ENCODE measurements at places on chromosomes 13 and 19.
A peak's percentile ranks its signal among the peaks of the same experiment; 100 is the strongest.

GRCh38 chr13:113063091-113063491 lies 42.5 kb upstream of the F7 start:
- no peak overlapping the region for H3K27ac ChIP-seq
- no peak overlapping the region for H3K4me3 ChIP-seq
- H3K36me3 ChIP-seq, result peaks cover 30% of the 10 kb centered on the region
- no peak for DNase-seq

- H3K4me3 ChIP-seq, result no peak overlapping the region
- no peaks in the 10 kb centered on the region for H3K27me3 ChIP-seq
- peaks cover 29% of the 10 kb centered on the region for H3K36me3 ChIP-seq
- no peak for DNase-seq
- H3K4me1 ChIP-seq, result peaks cover 15% of the 10 kb centered on the region
These were observed 2.6 kb downstream of the NDUFA11 start for GRCh38 chr19:5900976-5901375.

DNA sequence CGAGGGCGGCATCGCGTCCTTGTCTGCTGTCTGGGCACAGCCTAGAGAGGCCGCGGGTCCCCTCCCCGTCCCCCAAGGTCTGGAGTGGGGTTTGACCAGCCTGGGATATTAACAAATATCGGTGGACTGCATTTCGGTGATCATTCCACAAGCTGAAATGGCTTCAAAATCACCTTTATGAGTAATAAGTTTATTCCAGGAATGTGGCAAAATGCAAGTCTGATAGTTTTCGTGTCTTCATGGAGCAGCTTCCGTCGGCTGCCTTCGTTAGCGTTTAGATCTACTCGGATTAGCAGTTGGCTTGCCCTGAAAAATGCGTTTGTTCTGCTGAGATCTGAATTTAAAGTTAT lies 1.1 kb upstream of the GJA3 start:
- peaks cover 2% of the 10 kb centered on the region for H3K4me1 ChIP-seq
- no peak for DNase-seq
- no peaks in the 10 kb centered on the region for H3K36me3 ChIP-seq

DNA sequence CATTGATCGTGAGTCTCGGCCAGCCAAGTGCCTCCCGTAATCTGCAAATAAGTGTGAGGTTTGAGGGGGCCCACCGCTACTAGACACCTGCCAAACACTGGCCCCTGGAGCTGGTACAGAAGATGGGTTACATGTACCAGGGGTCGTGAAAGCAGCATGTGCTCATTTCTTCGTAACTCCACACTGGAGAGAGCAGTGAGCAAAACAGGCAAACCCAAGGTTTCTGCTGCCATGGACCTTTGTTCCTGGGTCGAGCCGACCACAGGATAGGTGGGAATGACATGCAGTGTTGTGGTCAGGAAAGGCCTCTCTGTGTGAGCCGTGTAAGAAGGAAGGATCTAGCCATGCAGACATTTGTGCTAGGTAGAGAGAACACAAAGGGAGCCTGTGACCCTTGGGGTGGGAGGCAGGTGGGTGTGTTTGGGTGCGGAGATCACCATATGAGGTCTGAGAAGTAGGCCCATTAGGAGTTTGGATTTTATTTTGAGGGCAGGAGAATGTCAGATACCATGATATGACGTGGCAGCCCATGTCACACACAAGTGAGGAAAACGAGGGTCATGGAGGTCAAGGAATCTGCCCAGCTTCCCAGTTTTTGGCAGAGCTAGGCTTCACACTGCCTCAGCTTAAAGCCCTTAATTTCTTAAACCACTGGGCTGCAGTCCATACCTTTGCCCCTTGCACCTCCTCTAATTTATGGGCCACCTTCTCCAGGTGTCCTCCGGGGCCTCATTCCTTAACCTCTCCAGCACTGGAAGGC lies 919 bp downstream of the GTF3A start:
- peaks cover 18% of the 10 kb centered on the region for H3K36me3 ChIP-seq
- DNase-seq, result peak; percentile 56
- no peaks in the 10 kb centered on the region for H3K27me3 ChIP-seq
- H3K27ac ChIP-seq, result peak overlapping the region; percentile 64
- peaks cover 15% of the 10 kb centered on the region for H3K4me1 ChIP-seq
- peak overlapping the region; percentile 65 for H3K4me3 ChIP-seq

GRCh38 chr13:21218351-21219035 lies 42.0 kb downstream of the MRPL57 start:
- H3K36me3 ChIP-seq, result no peaks in the 10 kb centered on the region
- H3K27ac ChIP-seq, result no peak overlapping the region
- H3K4me1 ChIP-seq, result no peaks in the 10 kb centered on the region
- no peak overlapping the region for H3K4me3 ChIP-seq

- H3K36me3 ChIP-seq, result peaks cover 42% of the 10 kb centered on the region
- H3K4me1 ChIP-seq, result no peaks in the 10 kb centered on the region
- no peak overlapping the region for H3K4me3 ChIP-seq
- no peak for DNase-seq
These were observed 57.2 kb upstream of the C1QTNF9 start for GRCh38 chr13:24252136-24252535.

DNA sequence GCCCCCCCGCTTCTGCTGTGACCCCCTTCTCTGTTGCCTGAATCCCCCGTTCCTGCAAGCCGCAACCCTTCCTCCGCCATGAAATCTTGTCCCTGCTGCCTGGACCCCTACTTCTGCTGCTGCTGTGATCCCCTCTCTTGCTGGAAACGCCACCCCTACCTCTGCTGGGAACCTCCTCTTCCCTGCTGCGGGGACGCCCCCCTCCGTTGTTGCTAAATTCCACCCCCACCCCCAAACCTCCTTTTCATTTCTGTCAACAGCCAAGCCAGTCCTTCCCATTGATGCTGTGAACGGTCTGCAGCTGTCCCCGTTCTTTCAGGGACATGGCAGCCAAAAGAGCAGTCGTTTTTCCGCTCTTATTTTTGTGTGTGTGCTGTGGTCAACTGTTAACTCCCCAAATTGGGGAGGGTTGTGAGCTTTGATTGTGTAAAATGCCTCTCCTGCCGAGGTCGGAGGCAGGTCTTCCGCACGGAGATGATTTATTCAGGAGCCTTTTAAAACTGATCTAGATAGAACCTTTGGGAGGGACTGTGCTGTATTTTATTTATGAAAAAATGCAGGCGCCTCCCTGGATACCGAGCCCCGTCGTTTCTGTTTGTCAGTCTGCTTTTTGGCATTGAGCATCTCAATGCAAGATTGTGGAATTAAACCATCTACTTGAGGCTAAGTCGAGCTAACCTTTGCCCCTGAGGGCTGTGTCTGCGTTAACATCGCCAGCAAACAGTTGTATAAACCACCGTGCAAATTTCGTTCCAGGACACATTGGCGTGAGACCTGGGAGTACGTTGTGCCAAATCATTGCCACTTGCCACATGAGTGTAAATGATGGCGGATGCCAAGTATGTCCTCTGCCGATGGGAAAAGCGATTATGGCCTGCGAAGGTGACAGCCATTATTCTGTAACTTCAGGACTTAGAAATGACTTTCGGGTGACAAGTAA lies 27.9 kb upstream of the NDUFS7 start:
- H3K27me3 ChIP-seq, result no peaks in the 10 kb centered on the region
- peak overlapping the region; percentile 50 for H3K27ac ChIP-seq
- H3K4me3 ChIP-seq, result peak overlapping the region; percentile 86
- H3K4me1 ChIP-seq, result peaks cover 17% of the 10 kb centered on the region
- DNase-seq, result peak; percentile 54

- no peaks in the 10 kb centered on the region for H3K27me3 ChIP-seq
- H3K4me1 ChIP-seq, result no peaks in the 10 kb centered on the region
These were observed 1113.4 kb upstream of the MIR17HG start for GRCh38 chr13:90233933-90234672.

DNA sequence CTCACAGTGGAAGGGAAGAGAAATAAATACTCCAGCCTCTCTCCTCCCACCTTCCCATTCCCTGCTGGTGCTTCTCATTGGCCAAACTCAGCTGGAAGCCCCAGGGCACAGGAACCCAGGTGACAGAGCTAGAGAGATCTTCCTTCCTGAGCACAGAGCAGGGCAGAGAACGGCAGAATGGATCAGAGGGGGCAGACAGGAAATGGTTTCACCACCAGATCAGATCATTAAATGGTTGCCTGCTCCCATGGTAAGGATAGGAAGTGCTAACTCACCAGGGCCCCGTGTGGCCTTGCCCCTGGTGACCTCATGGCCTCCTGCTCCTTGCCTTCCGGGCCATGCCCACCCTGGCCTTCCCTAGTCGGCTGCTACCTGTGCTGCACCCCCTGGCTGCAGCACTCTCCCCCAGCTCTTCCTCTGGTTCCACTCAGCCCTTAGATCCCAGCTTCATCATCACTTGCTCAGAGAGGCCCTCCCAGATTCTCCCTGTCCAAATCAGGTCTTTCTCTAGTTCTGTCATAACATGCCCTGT lies 108.7 kb downstream of the DPF1 start:
- no peaks in the 10 kb centered on the region for H3K4me1 ChIP-seq
- no peak overlapping the region for H3K27ac ChIP-seq
- H3K36me3 ChIP-seq, result peaks cover 75% of the 10 kb centered on the region
- no peaks in the 10 kb centered on the region for H3K27me3 ChIP-seq
- no peak for DNase-seq

GRCh38 chr19:366951-367350 lies 22.4 kb upstream of the MIER2 start:
- peaks cover 3% of the 10 kb centered on the region for H3K27me3 ChIP-seq
- DNase-seq, result no peak
- H3K36me3 ChIP-seq, result no peaks in the 10 kb centered on the region
- no peaks in the 10 kb centered on the region for H3K4me1 ChIP-seq
- no peak overlapping the region for H3K4me3 ChIP-seq

GRCh38 chr13:80591976-80592740 lies 251.2 kb upstream of the SPRY2 start:
- no peaks in the 10 kb centered on the region for H3K27me3 ChIP-seq
- no peak for DNase-seq
- H3K36me3 ChIP-seq, result no peaks in the 10 kb centered on the region
- no peak overlapping the region for H3K4me3 ChIP-seq

- no peaks in the 10 kb centered on the region for H3K4me1 ChIP-seq
- no peaks in the 10 kb centered on the region for H3K27me3 ChIP-seq
- no peak overlapping the region for H3K27ac ChIP-seq
- no peak overlapping the region for H3K4me3 ChIP-seq
- peaks cover 61% of the 10 kb centered on the region for H3K36me3 ChIP-seq
These were observed 38.7 kb upstream of the LDLR start for GRCh38 chr19:11050323-11051114.

- peaks cover 14% of the 10 kb centered on the region for H3K36me3 ChIP-seq
- no peaks in the 10 kb centered on the region for H3K27me3 ChIP-seq
- H3K27ac ChIP-seq, result no peak overlapping the region
- H3K4me1 ChIP-seq, result no peaks in the 10 kb centered on the region
- H3K4me3 ChIP-seq, result no peak overlapping the region
- DNase-seq, result no peak
These were observed 8.5 kb downstream of the ZNF430 start for GRCh38 chr19:21028969-21029268.

- peak within 1 kb of the TSS; percentile 95 for H3K27ac ChIP-seq
- H3K36me3 ChIP-seq, result no peaks in the 10 kb centered on the region
- H3K4me1 ChIP-seq, result peaks cover 34% of the 10 kb centered on the region
- peak; percentile 93 for DNase-seq
- no peak within 1 kb of the TSS for H3K4me3 ChIP-seq
- no peaks in the 10 kb centered on the region for H3K27me3 ChIP-seq
These were observed at the start of gene CYP4F3 for GRCh38 chr19:15640294-15640903. Gene CYP4F3 (plus strand): TSS chr19:15640897. CDS start chr19:15641416, 519 bp downstream.

GRCh38 chr13:24910502-24911132 lies 146.6 kb downstream of the RNF17 start:
- no peaks in the 10 kb centered on the region for H3K4me1 ChIP-seq
- no peaks in the 10 kb centered on the region for H3K27me3 ChIP-seq
- DNase-seq, result no peak
- peaks cover 23% of the 10 kb centered on the region for H3K36me3 ChIP-seq
- H3K4me3 ChIP-seq, result no peak overlapping the region

- H3K27ac ChIP-seq, result no peak overlapping the region
- H3K4me1 ChIP-seq, result peaks cover 7% of the 10 kb centered on the region
- H3K27me3 ChIP-seq, result no peaks in the 10 kb centered on the region
- DNase-seq, result no peak
These were observed 8.6 kb downstream of the MIR17HG start for GRCh38 chr13:91355826-91356710.

- no peak for DNase-seq
- no peaks in the 10 kb centered on the region for H3K4me1 ChIP-seq
- H3K4me3 ChIP-seq, result no peak overlapping the region
- no peaks in the 10 kb centered on the region for H3K27me3 ChIP-seq
- H3K27ac ChIP-seq, result no peak overlapping the region
These were observed 818.6 kb downstream of the SLITRK6 start for GRCh38 chr13:84980571-84980970.

GRCh38 chr13:95723438-95723837 lies 46.5 kb downstream of the DNAJC3 start:
- H3K4me1 ChIP-seq, result no peaks in the 10 kb centered on the region
- H3K27me3 ChIP-seq, result no peaks in the 10 kb centered on the region
- no peak overlapping the region for H3K4me3 ChIP-seq
- H3K36me3 ChIP-seq, result peaks cover 5% of the 10 kb centered on the region
- DNase-seq, result no peak

DNA sequence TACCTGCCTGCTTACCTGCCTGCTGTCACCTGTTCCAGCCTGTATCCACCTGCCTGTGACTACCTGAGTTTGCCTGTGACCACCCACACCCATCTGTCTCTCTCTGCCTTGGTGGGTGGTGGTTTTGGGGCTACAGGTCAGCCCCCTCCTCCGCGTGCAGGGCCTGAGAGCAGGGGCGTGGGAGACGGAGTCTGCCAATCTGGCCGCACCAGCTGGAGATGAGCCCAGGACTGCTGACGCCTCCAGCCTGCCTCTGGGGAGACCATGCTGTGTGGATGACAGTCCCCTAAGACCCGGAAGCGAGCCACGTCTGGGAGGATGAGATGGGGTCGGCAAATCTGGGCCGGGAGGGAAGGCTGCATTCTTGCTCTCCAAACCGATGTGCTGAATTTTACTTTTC lies 15.9 kb upstream of the KCTD15 start:
- peaks cover 18% of the 10 kb centered on the region for H3K4me1 ChIP-seq
- H3K4me3 ChIP-seq, result no peak overlapping the region
- peaks cover 41% of the 10 kb centered on the region for H3K27me3 ChIP-seq
- no peaks in the 10 kb centered on the region for H3K36me3 ChIP-seq
- no peak overlapping the region for H3K27ac ChIP-seq
- DNase-seq, result no peak

- no peaks in the 10 kb centered on the region for H3K27me3 ChIP-seq
- H3K36me3 ChIP-seq, result no peaks in the 10 kb centered on the region
- H3K4me3 ChIP-seq, result no peak overlapping the region
These were observed 277.6 kb downstream of the SLITRK6 start for GRCh38 chr13:85521657-85522056.

DNA sequence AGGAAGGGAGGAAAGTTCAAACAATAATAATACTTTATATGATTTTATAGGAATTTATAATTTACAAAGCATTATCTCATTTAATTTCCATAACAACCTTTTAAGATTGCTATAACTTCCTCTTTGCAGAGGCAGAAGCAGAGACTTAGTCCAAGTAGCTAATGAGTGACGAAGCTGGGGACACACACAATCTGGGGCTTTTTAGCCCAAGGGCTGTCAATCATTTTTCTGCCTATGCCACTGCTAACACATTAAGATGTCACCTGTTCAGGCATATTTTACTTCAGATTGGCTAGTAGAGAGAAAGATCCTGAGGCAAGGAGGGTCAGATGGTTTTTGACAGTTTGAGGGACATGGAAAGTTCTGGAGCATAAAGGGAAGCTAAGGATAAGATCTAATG lies 12.6 kb downstream of the SCEL start:
- H3K4me3 ChIP-seq, result no peak overlapping the region
- H3K36me3 ChIP-seq, result no peaks in the 10 kb centered on the region
- no peaks in the 10 kb centered on the region for H3K27me3 ChIP-seq
- H3K4me1 ChIP-seq, result no peaks in the 10 kb centered on the region
- no peak for DNase-seq

All from large intestine (tissue), 12 donors.